Hematopoietic multipotent progenitor cell (in vitro differentiated cells): ENCODE measurements at places on chromosomes 6 and 20.

GRCh38 chr6:4906293-4907276 lies 97.3 kb downstream of the RPP40 start:
- DNase-seq, result peak; percentile 47

- no peak for DNase-seq
Observed at GRCh38 chr6:15629487-15629886, 33.3 kb downstream of the DTNBP1 start.

GRCh38 chr20:1945660-1946059 lies 48.2 kb downstream of the PDYN start:
- no peak for DNase-seq

DNA sequence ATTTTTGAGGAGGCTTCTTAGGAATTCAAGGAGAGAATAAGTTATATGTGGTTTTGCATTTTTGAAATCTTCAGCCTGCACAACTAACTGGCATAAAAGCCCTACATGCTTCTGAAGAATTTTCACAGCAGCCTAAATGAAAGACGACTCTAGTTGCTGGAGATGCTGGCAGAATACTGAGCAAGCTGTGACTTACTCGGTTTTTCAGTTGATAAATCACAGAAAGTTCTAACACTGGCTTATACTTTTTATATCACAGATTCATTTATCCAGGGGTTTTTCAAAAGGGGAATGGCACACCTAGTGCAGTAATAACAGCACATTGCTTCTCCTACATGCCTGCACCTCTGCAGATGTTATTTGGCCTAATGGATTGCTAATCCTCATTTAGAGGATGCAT lies 134.6 kb downstream of the IMPG1 start:
- no peak for DNase-seq

- DNase-seq, result no peak
Observed at GRCh38 chr6:130700397-130700796, 126.8 kb upstream of the SMLR1 start.

- no peak for DNase-seq
Observed at GRCh38 chr6:151213352-151213751, 26.4 kb upstream of the AKAP12 start.

GRCh38 chr6:3221578-3221977 lies 5.9 kb downstream of the TUBB2B start:
- no peak for DNase-seq

DNA sequence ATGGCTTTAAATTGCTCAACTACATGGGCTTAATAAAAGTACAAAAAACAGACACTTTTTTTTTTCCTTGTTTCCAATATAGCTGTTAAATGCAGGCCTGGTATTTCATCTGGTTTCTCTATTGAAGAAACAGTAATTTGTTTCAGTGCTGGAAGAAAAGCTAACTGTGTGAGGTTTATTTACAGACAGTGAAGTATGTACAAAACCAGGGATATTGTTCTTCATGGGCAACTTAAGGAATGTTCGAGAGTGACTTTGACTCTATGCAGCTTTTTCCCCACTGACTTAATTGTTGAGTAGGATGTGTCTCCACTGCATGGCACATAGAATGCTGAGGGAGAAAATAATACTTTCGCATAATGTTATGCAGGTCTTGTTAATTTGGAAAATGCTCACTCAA lies 31.0 kb upstream of the PRL start:
- DNase-seq, result no peak

GRCh38 chr6:74182992-74183391 lies 487.0 kb downstream of the CD109 start:
- no peak for DNase-seq

- no peak for DNase-seq
Observed at GRCh38 chr20:828987-829386, 4.5 kb upstream of the FAM110A start.

- no peak for DNase-seq
Observed at GRCh38 chr6:144336900-144337299, 51.8 kb downstream of the UTRN start.

DNA sequence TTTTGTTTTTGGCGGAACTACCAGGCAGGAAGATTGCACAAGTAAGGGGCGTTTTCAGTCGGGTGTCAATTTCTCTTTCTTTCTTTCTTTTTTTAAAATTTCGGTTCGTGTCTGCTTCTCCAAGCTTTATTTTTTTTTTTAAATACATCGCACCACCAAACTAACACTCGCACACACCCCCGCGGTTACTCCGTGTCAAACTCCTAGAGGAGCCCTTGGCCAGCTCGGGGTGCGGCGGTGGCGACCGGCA lies 338 bp downstream of the UTRN start:
- DNase-seq, result no peak

- DNase-seq, result no peak
Observed at GRCh38 chr20:25259788-25260254, 11.9 kb downstream of the PYGB start.

GRCh38 chr20:23658336-23658735 lies 20.6 kb upstream of the CST3 start:
- no peak for DNase-seq

- no peak for DNase-seq
Observed at GRCh38 chr20:24257171-24257570, 212.3 kb upstream of the SYNDIG1 start.

- no peak for DNase-seq
Observed at GRCh38 chr6:1797801-1798200, 188.1 kb downstream of the FOXC1 start.

GRCh38 chr6:166862978-166863530 lies 93.3 kb downstream of the RNASET2 start:
- DNase-seq, result no peak

- DNase-seq, result no peak
Observed at GRCh38 chr20:18421608-18422007, 45.2 kb downstream of the DZANK1 start.

GRCh38 chr6:25078141-25078540 lies 142.4 kb upstream of the RIPOR2 start:
- no peak for DNase-seq

- DNase-seq, result no peak
Observed at GRCh38 chr6:127937747-127938146, 36.9 kb upstream of the THEMIS start.

DNA sequence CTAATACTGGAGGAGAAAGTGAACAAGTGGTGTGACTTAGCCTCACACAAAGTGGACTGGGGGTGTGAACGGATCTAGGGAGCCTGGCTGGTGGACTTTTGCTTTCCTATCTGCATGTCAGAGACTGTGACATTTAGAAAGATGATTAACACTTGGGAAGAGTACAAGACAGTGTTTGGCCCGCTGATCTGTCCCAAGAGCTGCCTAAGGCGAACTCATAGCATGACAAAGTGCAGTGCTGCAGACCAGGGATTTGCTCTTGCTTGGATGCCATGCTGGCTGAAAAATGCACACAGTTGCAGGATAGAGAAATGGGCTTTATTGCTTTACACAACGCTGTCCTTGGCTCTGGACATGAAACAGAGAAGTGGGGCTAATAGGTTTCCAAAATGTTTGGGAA lies 386.0 kb upstream of the MAN1A1 start:
- DNase-seq, result no peak

GRCh38 chr20:44008806-44009678 lies 94.4 kb downstream of the TOX2 start:
- no peak for DNase-seq

DNA sequence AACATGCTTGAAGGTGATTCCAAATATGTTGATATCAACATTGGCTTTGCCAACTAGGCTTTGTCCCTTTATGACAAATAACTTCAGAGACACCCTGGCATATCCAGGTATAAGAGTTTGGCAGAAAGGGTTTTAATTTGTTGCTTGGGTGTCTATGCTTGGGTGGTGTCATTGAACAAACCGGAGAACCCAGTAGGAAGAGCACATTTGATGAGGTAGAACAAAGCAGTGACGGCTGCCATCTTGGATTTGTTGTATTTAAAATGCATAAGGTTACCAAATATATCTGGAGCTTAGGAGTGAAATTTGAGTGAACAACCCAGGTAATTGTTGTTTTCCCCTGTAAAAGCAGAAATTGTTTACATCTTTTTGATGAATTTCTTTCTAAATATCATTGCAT lies 503.7 kb upstream of the JARID2 start:
- DNase-seq, result no peak

GRCh38 chr6:885051-885590 lies 192.2 kb upstream of the EXOC2 start:
- DNase-seq, result no peak

- DNase-seq, result no peak
Observed at GRCh38 chr6:100209323-100210136, 215.5 kb upstream of the MCHR2 start.

GRCh38 chr6:55009131-55009530 lies 162.6 kb downstream of the FAM83B start:
- DNase-seq, result no peak

DNA sequence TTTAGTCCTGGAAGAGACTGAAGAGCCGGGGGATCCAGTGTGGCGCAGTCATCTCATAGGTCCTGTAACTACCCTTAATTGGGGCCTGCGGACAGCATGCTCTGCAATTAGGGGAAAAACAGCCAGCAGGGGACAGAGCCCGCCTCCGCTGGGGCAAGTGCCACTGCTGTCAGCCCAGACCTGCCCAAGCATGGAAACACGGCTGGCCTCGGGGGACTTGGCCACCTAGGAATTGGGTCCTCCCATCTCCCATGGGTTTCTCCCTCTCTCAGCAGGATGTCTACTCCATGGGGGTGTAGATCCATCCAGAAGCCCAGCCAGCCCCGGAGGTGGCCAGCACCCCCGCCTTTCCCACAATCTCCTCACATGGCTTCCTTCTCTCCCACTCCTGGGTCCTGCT lies 3.6 kb downstream of the GHRH start:
- DNase-seq, result no peak

- no peak for DNase-seq
Observed at GRCh38 chr6:10626154-10626741, 68.2 kb downstream of the C6orf52 start.

GRCh38 chr20:15739035-15739434 lies 834.2 kb downstream of the KIF16B start:
- no peak for DNase-seq
